HT-29 (cell line): ENCODE measurements at places on chromosomes 7 and 10. TPM values are rescaled to one million over a fixed set of nuclear protein-coding genes. Genes with fewer than 3 reads are reported as not detected.

Gene LRMDA
- total RNA-seq: not detected in 2 replicates

Gene FAM180A
- total RNA-seq: not detected in 2 replicates

- no peak for DNase-seq
These were observed 385.6 kb downstream of the DNAJB6 start for GRCh38 chr7:157722137-157723060.

Gene SLC16A12
- total RNA-seq: 0.03 and 0.18 TPM in 2 replicates

Gene C10orf143
- 0.91 TPM in 1 of 2 replicates, not detected in the other for total RNA-seq

DNA sequence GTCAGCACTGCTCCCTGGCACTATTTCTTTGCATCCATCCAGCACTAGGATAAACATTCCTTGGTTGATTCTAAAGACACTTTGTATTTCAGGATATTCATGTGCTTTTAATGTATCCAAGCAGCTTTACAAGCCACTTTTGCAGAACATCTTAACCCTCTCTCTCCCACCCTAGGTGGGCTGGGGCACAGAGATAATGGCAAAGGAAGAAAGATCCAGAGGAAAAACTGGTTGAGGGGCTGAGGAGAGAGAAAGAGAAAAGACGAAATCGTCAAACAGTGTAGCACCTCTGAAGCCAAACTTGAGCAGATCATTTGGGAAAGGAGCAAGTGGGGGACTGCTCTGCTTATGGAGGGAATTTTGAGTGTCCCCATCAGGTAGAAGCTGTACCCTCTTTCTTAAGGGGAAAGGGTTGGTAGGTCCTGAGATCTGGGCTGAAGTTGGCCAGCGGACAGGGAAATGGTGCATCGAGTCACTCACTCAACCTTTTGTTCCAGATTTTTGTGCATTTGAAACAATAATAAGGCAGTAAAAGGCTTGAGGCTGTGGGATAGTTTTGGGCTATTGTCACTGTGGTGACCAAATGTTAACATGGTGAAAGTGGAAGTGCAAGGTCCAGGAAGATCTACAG lies 4.2 kb upstream of the HOXA13 start:
- DNase-seq: peak; percentile 70

GRCh38 chr10:32446536-32447406 lies 831 bp downstream of the CCDC7 start:
- peak; percentile 60 for DNase-seq

Gene FOXI2
- total RNA-seq: not detected in 2 replicates

Gene OR2A5
- total RNA-seq: not detected in 2 replicates

DNA sequence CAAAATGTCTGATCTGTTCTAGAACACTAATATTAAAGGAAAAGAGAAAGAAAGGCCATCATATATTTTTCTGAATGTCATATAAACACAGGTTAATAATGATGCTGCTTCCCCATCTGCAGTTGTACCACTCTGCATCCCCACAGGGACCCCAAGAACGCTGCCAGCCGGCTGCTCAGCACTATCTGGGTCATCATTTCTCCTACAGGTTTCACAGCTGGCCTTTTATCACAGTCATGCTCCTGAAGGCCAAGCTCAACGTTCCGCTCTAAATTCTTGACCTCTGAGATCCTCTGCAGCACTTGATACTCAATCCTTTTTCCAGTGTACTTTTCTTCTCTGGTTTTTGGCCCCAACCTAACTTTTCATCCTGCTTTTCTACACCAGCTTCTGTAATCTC lies 4.8 kb downstream of the IDI1 start:
- DNase-seq: no peak

Gene TCERG1L
- total RNA-seq: not detected in 2 replicates

Gene MYL10
- not detected in 2 replicates for total RNA-seq

GRCh38 chr7:128161466-128162125 lies 79.5 kb upstream of the LEP start:
- no peak for DNase-seq

GRCh38 chr10:31413325-31413724 lies 94.3 kb downstream of the ZEB1 start:
- no peak for DNase-seq

DNA sequence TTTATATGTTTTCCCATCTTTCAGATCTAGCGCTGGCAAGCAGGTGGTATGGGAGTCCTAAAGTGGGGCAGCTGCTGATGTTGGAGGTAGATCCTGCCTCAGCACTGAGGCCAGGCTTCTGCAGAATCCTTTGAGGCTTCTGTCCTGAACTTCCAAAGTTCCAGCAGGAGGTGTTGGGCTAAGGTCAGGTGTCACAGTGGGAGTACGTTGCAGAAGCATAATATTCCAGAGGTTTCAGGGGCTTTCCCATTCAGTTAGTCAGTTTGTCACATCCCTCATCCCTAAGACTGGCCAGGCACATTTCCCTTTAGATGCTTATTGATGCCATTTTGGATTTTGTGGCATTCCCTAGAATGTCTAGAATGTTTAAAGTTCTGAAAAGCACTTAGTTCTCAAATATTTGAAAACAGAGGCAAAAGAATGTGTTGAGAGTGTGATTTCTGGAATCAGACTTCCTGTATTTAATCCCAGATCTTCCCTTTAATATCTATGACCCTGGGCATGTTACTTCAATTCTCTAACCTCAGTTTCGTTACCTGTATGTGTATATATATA lies 319.1 kb upstream of the PHYHIPL start:
- DNase-seq: no peak

Gene TSPAN15
- total RNA-seq: 103 and 115 TPM in 2 replicates

Gene CFAP69
- 5.4 and 9.2 TPM in 2 replicates for total RNA-seq

Gene CADPS2
- total RNA-seq: 1.6 and 1.7 TPM in 2 replicates

DNA sequence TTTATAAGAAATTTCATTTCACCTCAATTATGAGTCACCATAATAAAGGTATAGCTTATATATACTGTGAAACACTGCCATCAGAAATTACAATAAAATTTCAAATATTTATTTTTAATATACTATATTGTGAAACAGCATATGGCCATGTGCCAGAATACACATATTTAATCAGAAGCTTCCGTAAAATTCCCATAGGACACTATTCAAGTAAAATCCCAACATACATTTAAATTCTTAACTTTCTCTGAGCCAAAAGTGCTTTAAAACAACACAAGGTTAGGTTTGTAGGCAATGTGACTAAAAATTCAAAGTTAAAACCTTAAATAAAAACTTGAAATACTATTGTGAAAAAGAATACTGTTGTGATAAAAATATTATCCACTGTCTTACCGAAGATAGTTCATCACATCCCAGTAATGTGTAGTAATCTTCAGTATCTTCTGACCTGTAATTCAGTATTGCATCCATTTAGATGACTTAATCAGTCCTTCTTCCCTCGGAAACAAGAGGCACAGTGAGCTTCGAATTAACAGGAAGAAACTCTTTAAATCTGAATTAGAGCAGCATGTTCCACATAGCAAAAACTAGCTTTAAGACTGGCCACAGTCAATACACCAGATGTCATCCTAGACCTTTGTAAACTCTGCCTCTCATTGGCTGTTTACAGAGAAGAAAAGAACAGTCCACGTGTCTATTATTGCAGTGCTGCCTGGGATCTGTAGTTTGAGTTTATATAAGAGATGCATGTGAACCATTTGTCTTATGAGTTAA lies at the start of gene DNAJC12:
Gene DNAJC12 (minus strand): TSS at position 648 of the 774 bp plus-strand sequence. CDS start 177 bp downstream, at position 471.
- DNase-seq: peak; percentile 54

- no peak for DNase-seq
These were observed 30.3 kb upstream of the TCF7L2 start for GRCh38 chr10:112919721-112920120.

GRCh38 chr7:108598914-108599580 lies 29.4 kb downstream of the DNAJB9 start:
- DNase-seq: no peak

Gene RELN
- not detected in 2 replicates for total RNA-seq

DNA sequence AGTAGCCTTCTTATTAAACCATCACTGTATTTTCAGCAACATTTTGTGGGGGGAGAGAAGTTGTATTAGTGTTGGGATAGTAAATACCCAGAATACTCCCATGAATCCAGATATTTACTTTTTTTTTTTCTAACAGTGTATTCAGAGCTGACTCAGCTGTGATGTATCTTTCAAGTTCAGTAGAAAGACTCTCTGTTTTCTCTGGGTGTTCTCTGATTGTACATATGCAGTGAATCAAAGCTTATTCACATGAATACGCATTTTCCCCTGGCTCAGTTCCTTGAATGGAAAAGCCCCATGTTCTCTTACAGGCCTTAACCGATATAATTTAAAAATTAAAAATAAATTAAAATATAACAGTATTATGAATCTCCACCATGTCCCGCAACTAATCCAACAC lies 1.3 kb downstream of the TFPI2 start:
- no peak for DNase-seq

DNA sequence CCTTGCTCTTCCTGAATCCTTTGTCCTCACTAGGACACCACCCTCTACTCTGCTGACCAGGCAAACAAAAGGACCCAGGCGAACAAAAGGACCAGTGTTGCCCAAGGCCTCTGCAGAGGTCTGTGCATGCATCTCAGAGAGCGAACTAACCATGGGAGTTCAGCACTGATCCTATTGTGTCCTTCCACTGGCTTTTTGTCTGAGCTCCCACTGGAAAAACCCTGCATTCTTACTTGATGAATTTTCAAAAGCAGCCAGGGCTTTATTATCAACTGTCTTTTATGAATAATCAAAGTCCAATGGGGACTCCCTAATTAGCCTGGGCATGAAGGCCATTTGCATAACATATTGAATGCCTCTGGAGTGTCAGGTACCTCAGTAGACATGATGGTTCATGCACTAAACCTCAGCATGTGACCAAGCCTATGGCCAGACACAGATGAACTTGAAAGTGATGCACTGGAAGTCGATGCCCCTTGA lies 140.6 kb downstream of the KCNMA1 start:
- no peak for DNase-seq

GRCh38 chr7:105829681-105830322 lies 46.6 kb downstream of the ATXN7L1 start:
- DNase-seq: no peak

- no peak for DNase-seq
These were observed 688.4 kb downstream of the REEP3 start for GRCh38 chr10:64209561-64209960.

DNA sequence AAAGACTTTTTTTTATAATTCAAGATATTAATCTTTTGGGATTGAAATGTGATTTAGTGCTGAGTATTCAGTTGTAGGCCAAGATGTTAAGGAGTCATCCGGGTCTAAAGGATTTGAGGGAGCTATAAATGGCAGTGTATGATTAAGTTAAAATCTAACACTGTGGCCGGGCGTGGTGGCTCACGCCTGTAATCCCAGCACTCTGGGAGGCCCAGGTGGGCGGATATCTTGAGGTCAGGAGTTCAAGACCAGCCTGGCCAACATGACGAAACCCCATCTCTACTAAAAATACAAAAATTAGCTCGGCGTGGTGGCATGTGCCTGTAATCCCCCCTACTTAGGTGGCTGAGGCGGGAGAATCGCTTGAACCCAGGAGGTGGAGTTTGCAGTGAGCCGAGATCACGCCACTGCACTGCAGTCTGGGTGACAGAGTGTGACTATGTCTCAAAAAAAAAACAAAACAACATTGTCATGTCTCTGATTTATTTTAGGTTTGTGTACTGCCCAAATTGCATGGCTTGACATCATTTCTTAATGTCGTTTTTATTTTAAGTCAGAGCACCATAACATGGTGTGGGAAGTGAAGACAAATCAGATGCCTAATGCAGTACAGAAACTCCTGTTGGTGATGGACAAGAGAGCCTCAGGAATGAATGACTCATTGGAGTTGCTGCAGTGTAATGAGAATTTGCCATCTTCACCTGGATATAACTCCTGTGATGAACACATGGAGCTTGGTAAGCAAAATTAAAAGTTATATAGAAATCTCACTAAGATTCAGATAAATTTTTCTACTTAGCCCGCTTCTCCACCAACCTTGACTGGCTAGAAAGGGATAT lies 10.7 kb downstream of the HBP1 start:
- no peak for DNase-seq

DNA sequence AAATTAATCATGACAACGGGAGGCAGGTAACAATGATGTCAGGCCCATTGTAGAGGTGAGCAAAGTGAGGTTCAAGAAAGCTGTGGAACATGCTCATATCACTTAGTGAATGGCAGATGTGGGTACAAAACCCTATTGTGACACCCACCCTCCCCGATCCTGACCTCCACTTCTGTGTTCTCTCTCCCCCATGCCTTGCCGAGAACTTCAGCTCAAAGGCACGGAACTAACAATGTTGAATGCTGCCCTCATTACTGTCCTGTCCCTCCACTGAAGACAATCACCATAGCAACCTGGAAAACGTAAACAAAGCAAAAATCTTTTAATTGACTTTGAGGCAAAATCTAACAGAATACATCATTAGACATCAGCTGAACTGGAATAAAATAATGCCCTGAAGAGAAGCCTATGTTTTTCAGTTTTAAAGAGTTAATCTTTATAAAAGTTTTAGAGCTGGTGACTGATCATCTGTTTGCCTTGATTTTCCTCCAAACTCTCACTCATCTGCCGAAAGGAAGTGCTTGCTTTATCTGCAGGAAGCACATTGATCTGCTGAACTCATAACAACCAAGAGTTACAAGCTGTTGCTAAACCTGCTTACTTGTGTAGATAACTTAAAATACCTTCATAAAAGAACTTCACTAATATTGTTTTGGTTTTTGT lies 133.6 kb downstream of the CUBN start:
- peak; percentile 56 for DNase-seq

Gene UPK3B
- 96.8 and 102 TPM in 2 replicates for total RNA-seq

- no peak for DNase-seq
These were observed 101.5 kb upstream of the ANKRD1 start for GRCh38 chr10:91022390-91022789.

- DNase-seq: no peak
These were observed 52.6 kb downstream of the ITGB1 start for GRCh38 chr10:32905466-32905865.

Gene CYP2C19
- total RNA-seq: 0.44 TPM in 1 of 2 replicates, not detected in the other
